ENCODE measurements at places on chromosomes 12 and 14. TPM values are rescaled to one million over a fixed set of nuclear protein-coding genes. Genes with fewer than 3 reads are reported as not detected.

DNA sequence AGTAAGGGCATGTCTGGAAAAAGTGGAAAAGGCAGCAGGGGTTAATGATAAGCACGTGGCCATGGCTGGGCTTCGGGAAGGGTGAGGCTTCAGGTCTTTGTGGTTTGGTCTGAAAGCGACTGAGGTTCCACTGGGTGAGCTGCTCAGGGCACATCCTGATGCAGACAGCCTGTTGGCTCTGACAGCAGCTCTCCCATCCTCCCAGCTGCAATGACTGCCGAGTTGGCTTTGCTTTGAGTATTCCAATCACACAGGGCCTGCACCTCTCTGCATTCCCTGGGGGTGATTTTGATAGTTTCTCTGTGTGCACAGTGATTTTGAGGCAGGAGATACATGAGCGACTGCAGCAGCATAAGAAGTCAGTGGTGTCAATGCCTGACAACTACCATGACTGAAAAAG, 390.7 kb downstream of the APAF1 start:
- H3K4me3 ChIP-seq: no peak overlapping the region
- no peaks in the 10 kb centered on the region for H3K27me3 ChIP-seq
- H3K27ac ChIP-seq: no peak overlapping the region
- no peaks in the 10 kb centered on the region for H3K36me3 ChIP-seq
- peaks cover 4% of the 10 kb centered on the region for H3K4me1 ChIP-seq

GRCh38 chr12:52674433-52674775, 5.8 kb downstream of the KRT1 start:
- no peaks in the 10 kb centered on the region for H3K4me1 ChIP-seq
- H3K4me3 ChIP-seq: no peak overlapping the region
- H3K27ac ChIP-seq: no peak overlapping the region
- H3K36me3 ChIP-seq: no peaks in the 10 kb centered on the region
- no peaks in the 10 kb centered on the region for H3K27me3 ChIP-seq
- no peak for DNase-seq

GRCh38 chr14:85596562-85596961, 66.6 kb downstream of the FLRT2 start:
- H3K27ac ChIP-seq: no peak overlapping the region
- DNase-seq: no peak
- H3K36me3 ChIP-seq: no peaks in the 10 kb centered on the region
- H3K4me1 ChIP-seq: no peaks in the 10 kb centered on the region
- H3K4me3 ChIP-seq: no peak overlapping the region

- DNase-seq: no peak
- no peak overlapping the region for H3K4me3 ChIP-seq
- H3K27ac ChIP-seq: no peak overlapping the region
- peaks cover 2% of the 10 kb centered on the region for H3K27me3 ChIP-seq
- H3K36me3 ChIP-seq: no peaks in the 10 kb centered on the region
Measured at GRCh38 chr12:107448198-107448597, 237.4 kb upstream of the PWP1 start.

- no peak overlapping the region for H3K4me3 ChIP-seq
- H3K27me3 ChIP-seq: no peaks in the 10 kb centered on the region
- peaks cover 4% of the 10 kb centered on the region for H3K4me1 ChIP-seq
- H3K36me3 ChIP-seq: no peaks in the 10 kb centered on the region
Measured at GRCh38 chr12:116241157-116241759, 36.2 kb downstream of the MED13L start.

DNA sequence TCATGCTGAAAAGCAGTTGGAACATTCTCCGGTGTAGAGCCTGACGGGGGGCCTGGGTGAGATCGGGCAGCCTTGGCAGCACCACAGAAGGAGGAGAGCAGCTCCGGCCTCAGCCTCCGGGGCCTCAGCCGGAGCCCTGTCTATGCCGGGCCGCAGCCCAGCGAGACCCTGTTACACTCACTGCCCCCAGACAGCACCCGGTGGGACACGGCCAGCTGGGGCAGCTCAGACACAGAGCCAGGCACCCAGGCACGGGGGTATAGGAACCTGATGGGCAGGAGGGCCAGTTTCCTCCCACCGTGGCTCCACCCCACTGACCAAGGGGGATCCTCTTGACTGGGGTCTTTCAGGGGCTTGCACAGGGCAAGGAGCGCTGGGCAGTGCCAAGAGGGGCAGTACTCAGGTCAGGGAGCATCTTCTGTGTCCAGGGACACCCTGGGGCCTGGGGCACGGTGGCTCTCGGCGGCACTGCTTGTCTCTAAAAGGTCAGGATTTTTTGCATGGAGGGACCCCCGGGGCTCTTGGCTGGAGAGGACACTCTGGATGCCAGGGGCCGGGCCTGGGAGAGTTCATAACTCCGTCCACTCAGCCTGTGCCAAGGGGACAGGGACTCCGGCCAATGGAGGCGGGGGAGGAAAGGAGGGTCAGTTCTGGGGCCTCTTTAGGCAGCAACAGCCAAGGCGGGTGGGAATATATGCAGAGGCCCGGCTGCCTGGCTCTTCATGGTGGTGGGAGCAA, 9.4 kb downstream of the INF2 start:
- peak overlapping the region; percentile 79 for H3K27ac ChIP-seq
- H3K4me1 ChIP-seq: peaks cover 95% of the 10 kb centered on the region
- DNase-seq: no peak
- H3K36me3 ChIP-seq: peaks cover 85% of the 10 kb centered on the region

DNA sequence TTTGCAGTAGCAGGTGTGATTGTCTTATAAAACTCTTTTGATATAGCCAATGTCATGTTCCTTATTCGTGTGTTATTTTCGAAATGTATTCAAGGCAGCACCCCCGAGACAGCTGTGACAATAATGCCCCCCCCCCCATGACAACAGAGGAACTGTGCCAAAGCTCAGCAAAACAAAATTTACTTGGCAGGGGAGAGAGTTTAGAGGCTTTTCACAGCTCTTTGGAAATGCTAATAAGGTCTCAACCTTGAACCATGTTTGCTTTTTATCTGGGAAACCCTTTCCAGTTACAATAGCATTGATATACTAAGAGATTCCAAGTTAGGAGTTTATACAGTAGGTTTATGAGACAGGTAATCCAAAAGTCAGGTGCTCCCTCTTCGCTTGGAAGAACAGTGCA, 56.4 kb upstream of the USP44 start:
- DNase-seq: peak; percentile 74
- H3K27ac ChIP-seq: no peak overlapping the region
- no peaks in the 10 kb centered on the region for H3K36me3 ChIP-seq
- H3K4me1 ChIP-seq: peaks cover 5% of the 10 kb centered on the region

DNA sequence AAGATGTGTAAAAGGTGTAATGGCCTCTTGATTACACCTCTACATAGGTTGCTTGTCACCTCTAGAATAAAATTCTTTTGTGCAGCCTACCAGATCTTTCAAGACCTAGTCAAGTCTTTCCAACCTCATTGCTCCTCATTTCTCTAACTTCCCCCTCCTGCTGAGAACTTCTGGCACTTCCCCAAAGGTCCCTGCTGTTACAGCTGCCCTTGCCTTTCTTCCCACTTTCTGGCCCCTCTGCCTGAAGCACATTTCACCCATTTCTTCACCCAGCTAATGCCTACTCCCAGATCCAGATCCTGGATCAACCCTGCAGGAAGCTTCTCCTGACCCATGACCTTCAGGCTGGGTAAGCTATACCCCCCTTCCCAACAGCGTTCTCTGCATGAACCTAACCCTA, 1.5 kb downstream of the TSHR start:
- H3K4me1 ChIP-seq: peaks cover 9% of the 10 kb centered on the region
- DNase-seq: no peak
- peaks cover 11% of the 10 kb centered on the region for H3K27me3 ChIP-seq
- no peaks in the 10 kb centered on the region for H3K36me3 ChIP-seq
- H3K27ac ChIP-seq: no peak overlapping the region

DNA sequence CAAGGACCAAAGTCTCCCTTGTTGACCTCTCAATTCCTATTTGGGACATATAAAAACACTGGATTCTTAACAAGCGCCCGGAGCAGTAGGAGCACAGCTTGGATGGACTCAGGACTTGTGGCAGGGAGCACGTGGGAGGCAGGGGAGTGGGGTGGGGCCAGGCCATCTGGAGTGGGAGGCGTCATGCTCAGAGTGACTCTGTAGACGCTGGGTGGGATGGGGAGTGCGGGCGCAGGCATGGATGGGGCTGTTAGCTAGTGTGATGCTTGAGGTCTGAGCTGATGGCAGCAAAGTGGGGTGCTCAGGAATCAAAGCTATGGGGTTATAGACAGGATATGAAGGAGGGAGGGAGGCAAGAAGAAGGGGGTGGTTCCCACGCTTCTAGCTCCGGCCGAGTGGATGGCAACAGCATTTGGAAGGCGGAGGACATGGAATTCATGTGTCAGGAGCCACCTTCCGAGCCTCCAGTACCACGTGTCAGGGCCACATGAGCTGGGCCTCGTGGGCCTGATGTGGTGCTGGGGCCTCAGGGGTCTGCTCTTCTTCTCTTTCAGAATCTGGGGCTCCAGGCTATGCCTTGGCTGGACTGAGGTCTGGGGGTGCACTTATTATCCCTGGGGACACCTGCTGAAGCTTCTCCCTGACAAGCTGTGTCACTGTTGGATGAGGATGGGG, 26.2 kb downstream of the MEG3 start:
- no peak overlapping the region for H3K4me3 ChIP-seq
- no peak for DNase-seq
- H3K36me3 ChIP-seq: peaks cover 22% of the 10 kb centered on the region
- H3K27ac ChIP-seq: no peak overlapping the region

DNA sequence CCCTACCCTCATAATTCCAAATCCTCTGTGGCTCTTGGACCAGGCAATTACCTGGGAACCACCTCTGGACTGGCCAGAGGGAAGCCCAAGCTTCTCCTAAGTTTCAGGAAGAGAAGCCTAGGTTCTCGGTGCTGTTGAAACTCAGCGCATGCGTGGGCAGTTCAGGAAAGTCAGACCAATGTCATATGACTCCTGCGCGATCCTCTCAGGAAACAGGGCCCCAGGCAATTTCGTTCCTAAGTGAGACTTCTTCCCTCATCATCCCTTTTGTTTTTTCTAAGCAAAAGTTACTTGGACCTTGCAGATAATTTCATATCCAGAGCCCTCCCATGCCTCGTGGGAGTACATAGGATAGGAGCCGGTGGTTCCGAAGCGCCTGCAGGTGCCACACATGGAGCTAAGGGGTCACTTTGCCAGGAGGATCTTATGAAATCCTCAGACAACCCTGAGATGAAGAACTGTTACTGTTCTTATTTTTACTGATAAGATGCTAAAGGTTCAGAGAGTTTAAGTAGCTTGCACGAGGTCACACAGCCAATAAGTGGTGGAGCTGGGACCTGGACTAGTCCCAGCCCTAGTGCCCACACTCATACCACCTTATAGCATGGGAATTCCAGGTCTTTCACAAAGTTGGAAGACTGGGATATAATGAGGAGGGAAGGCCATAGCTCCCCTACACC, 168.2 kb downstream of the ZFP36L1 start:
- no peak overlapping the region for H3K27ac ChIP-seq
- H3K4me3 ChIP-seq: no peak overlapping the region
- peaks cover 32% of the 10 kb centered on the region for H3K4me1 ChIP-seq
- no peaks in the 10 kb centered on the region for H3K27me3 ChIP-seq

DNA sequence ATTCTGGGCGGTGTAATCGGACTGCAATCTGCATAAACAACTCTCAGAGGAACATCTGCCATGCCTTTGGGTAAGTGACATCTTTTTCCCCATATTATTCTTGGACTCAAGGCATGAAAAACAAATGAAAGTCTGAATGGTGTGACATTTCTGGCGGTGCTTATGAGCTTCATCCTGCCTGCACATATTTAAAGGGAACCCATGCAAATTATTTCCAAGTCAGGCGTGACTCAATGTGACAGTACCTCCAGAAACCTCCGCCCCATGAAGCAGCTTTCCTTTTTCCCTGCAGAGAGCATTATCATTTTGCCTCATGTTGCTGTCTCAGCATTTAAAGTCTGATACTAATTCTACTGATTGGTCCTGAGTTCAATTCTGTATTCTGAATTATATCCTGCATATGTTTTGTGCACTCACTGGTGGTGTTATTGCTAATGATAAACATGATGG, 585.4 kb downstream of the SNAPC1 start:
- no peaks in the 10 kb centered on the region for H3K4me1 ChIP-seq
- no peaks in the 10 kb centered on the region for H3K27me3 ChIP-seq
- no peak overlapping the region for H3K27ac ChIP-seq
- DNase-seq: no peak

DNA sequence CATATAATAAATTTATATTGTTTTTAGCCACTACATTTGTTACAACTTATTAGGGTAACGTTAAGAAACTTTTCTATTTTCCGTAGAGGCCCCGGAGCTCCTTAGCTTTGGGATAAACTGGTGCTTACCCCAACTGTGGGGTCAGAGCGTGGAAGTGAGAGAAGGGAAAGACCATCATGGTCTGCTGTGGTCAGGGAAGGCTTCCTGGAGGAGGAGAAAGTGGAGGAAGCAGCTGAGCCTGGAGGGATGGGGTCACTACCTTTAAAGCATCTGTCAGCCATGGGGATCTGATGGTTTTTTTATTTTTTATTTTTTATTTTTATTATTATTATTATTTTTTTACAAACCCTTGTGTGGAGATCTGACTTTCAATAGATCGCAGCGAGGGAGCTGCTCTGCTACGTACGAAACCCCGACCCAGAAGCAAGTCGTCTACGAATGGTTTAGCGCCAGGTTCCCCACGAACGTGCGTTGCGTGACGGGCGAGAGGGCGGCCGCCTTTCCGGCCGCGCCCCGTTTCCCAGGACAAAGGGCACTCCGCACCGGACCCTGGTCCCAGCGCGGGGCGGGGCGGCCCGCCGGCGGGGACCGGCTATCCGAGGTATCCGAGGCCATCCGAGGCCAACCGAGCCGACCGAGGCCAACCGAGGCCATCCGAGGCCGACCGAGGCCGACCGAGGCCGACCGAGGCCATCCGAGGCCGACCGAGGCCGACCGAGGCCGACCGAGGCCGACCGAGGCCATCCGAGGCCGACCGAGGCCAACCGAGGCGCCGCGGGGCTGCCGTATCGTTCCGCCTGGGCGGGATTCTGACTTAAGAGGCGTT, 1101.2 kb upstream of the TMEM132C start:
- DNase-seq: peak; percentile 95
- H3K36me3 ChIP-seq: no peaks in the 10 kb centered on the region
- no peak overlapping the region for H3K27ac ChIP-seq
- H3K4me3 ChIP-seq: peak overlapping the region; percentile 32
- no peaks in the 10 kb centered on the region for H3K27me3 ChIP-seq

- H3K27ac ChIP-seq: no peak overlapping the region
- DNase-seq: no peak
- peaks cover 2% of the 10 kb centered on the region for H3K36me3 ChIP-seq
Measured at GRCh38 chr14:103067231-103067954, 10.0 kb upstream of the CDC42BPB start.

- H3K36me3 ChIP-seq: no peaks in the 10 kb centered on the region
- H3K27me3 ChIP-seq: no peaks in the 10 kb centered on the region
- DNase-seq: no peak
- H3K4me1 ChIP-seq: no peaks in the 10 kb centered on the region
Measured at GRCh38 chr14:91876492-91876891, 9.2 kb upstream of the TC2N start.

ALKBH2 gene
- total RNA-seq: 14.2 TPM

RD3L gene
- total RNA-seq: not detected

FOXA1 gene
- total RNA-seq: 2.7 TPM

GZMB gene
- 0.17 TPM for total RNA-seq

TESPA1 gene
- total RNA-seq: 0.44 TPM

Data from spinal cord (tissue), 10 donors.